HL-60 (cell line): ENCODE measurements at places on chromosomes 2 and 18.

DNA sequence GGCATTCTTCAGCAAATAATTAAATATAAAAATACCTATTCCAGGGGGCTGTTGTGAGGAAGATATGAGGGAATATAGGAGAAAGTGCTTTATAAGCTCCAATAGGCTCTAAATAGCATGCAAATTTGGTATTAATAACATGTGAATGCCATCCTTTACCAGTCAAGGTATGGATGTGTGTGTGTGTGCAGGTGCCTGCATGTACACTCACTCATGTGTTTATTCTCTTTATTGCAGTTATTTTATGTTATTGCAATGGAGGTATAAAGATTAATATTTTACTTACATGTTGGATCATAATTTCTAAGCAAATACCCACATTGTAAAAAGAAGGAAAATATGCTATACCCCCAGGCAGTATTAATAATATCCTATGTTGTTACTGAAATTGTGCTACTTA lies 1093.0 kb upstream of the GYPC start:
- no peak for DNase-seq

- DNase-seq, result no peak
These were observed 57.3 kb downstream of the BAZ2B start for GRCh38 chr2:159559034-159559433.

- no peak for DNase-seq
These were observed 414.2 kb downstream of the ZNF521 start for GRCh38 chr18:24937639-24938275.

GRCh38 chr2:75065402-75066008 lies 107.1 kb downstream of the POLE4 start:
- no peak for DNase-seq

DNA sequence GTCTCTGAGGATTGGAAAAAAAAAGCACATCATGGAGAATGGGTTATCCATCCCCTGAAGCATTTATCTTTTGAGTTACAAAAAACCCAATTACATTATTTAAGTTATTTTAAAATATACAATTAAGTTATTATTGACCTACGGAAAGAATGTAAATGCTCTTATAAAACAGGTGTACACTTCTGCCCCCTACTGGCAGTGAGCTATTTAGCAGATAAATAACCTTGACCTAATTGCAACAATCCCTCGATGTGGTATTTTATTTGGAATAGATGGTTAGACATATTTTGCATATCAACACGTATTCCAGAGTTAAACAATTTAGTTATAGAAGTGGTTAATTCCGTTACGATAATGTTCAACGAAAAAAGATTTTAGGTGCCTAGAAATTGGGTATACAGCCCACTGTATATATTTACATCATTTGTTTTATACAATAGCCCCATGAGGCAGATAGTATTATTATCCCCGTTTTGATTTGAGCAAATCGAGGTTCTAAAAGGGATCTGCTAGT lies 9.1 kb upstream of the DAW1 start:
- peak; percentile 50 for DNase-seq

- no peak for DNase-seq
These were observed 433.6 kb downstream of the LPIN1 start for GRCh38 chr2:12180031-12180430.

DNA sequence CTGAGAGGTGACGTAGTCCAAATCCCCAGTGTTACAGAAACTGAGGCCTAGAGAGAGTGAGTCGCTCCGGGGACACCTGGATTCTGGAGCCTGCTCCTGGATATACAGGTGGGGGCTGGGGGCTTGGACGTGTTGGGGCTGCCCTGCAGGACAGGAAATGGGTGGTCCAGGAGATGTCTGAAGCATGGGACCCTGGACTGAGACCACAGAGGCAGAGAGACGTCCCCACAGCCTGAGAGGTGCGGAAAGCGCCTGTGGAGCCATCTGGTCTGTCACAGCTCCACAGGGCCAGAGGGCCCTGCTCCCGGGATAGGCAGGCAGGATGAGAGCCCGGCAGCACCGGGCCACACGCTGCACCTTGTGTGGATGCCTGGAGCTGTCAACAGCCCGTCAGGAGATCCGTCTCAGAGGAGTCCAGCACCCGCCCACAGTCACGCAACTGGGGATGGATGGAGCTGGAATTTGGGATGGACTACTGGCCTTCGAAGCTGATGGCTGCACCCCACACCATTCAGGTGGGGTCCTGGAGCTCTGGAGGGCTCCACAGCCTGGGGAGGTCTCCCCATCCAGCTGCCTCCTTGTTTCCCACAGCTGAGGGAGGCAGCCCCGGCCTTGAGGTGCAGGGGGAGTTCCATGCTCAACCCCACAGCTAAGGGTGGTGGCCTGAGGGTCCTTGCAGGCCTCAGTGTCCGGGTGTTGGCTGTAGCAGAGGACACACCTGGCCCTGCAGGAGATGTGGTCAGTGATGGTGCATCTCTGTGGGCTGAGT lies 303.0 kb downstream of the NDUFA10 start:
- DNase-seq, result no peak

DNA sequence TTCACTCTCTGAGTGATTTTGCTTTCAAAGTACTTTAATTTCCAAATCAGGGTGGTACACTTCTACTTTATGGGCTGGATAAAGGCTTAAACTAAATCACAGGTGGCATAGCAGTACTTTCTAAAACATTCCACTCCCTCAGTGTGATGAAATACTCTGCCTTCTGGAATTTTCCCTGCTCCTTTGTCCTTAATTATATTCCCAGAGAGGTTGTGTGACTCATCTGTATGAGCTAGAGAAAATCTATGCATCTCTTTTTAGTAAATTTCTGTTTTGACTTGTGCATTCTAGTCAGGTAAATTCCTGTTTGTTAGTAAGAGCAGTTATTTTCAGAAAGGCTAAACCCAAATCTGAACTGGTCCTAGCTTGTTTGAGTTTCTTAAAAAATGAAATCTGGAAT lies 29.0 kb upstream of the PLA2R1 start:
- DNase-seq, result no peak

DNA sequence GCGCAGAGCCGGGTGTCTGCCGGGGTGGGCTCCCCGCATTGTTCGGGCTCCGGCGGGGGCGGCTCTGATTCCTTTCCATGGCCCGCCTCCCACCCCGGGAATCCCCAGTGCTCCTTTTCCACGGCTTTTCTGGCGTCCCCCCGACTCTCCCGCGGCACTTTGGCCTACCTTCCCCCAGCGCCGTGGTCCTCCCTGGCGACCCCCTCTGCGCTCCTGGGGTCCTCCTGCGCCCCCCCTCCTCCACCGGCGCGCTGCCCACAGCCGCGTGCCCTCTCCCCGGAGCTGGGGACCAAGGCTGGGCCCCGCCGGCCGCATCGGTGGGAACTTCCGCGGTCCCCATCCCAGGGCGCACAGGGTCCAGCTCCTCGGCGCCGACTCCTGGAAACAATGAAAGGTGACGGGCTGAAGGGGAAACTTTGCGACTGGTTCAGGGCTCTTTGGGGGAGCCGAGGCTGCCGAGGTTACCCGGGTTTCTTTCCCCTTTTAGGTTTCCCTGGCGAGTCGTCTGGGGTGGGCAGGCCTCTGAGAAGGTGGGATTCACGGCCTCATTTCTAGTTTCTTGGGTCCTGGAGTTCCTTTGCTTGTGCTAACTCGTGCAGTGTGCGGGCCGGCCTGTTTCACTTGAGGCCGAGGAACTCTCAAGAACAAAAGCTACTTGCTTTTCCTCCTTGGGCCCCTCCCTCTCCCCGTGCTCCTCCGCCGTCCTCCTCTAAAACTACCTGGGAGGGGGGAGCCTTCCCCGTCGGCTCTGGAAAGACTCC lies 2.2 kb downstream of the TGIF1 start:
- DNase-seq, result peak; percentile 50

- no peak for DNase-seq
These were observed 121.8 kb downstream of the MEMO1 start for GRCh38 chr2:31889044-31889443.

DNA sequence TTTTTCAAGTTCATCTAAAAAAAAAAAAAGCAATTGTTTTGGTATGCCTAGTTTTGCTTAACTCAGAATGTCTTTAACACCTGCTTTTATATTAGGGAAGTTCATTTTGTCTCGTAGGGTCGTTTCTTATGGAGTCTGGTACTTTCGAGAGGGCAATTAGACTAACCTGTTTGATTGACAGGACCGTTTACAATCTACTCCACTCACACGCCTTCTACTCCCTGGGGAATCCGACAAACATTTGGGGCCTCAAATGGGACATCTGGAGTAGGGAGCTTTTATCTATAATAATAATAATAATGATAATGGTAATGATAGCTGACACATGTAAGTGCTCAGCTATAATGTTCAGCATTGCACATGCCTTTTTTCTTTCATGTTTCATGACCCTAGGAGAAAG lies 261.6 kb upstream of the RASGRP3 start:
- no peak for DNase-seq

GRCh38 chr2:69973335-69973735 lies 11.9 kb upstream of the ASPRV1 start:
- no peak for DNase-seq

DNA sequence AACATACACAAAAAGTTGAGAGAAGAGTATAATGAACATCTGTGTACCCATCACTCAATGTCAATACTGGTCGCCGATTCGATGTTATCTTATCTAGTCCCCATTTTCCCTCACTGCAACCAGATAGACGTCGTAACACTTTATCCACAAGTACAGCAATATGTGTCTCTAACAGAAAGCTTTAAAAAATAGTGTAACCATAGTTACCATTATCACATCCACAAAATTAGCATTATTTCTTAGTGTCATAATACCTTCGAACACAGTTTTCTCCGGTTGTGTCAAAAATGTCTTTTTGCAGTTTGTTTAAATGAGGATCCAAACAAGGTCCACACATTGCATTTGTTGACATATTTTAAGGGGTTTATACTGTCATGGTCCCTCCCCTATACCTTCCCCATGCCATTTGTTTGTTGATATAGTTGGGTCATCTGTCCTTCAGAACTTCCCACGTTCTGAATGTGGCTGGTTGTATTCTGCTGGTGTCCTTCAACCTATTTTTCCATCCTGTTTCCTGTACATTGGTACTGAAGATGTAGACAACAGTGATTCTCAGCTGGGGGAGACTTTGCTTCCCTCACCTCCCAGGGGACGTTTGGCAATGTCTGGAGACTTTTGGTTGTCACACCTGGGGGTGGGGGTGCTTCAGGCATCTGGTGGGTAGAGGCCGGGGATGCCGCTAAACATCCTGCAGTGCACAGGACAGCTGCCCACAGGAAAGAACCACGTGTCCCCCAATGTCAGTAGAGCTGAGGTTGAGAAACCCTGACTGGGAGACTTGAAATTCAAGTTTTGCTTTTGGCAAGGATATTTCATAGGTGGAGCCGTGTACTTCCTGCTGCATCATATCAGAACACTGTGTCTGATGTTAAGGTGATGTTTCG lies 72.7 kb upstream of the SPRED2 start:
- DNase-seq, result no peak

DNA sequence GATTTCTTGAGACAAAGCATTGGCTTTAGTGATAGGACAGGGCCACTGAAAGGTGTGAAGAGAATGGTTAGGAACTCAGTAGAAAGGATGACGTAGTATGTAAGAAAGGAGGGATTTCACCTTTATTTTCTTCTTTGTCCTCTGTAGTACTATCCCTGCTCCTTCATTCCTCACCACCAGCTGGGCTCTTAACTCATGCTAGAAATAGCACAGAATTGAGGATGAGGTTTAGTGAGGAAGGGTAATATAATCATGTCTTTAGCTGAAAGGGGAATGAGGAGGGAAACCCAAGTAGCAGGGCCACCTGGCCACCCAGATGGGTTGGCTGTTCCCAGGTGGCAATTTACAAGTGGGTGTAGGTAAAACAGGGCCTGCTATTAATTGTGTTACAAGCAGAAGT lies 15.2 kb downstream of the ACVR2A start:
- no peak for DNase-seq

- no peak for DNase-seq
These were observed 37.8 kb upstream of the MALL start for GRCh38 chr2:110153416-110153815.

DNA sequence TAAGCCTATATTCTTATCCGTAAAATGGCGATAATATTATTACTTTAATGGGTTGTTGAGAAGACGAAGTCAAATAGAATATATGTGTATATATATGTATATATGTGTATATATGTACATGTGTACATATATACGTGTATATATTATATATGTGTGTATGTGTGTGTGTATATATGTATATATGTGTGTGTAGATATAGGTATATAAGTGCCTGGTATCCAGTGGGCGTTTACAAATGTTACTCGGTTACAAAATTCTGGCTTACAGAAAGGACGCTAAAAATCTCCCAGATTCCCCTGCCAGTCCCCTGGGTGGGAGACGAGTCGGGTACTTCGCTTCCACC lies 295 bp upstream of the MTX2 start:
- no peak for DNase-seq

DNA sequence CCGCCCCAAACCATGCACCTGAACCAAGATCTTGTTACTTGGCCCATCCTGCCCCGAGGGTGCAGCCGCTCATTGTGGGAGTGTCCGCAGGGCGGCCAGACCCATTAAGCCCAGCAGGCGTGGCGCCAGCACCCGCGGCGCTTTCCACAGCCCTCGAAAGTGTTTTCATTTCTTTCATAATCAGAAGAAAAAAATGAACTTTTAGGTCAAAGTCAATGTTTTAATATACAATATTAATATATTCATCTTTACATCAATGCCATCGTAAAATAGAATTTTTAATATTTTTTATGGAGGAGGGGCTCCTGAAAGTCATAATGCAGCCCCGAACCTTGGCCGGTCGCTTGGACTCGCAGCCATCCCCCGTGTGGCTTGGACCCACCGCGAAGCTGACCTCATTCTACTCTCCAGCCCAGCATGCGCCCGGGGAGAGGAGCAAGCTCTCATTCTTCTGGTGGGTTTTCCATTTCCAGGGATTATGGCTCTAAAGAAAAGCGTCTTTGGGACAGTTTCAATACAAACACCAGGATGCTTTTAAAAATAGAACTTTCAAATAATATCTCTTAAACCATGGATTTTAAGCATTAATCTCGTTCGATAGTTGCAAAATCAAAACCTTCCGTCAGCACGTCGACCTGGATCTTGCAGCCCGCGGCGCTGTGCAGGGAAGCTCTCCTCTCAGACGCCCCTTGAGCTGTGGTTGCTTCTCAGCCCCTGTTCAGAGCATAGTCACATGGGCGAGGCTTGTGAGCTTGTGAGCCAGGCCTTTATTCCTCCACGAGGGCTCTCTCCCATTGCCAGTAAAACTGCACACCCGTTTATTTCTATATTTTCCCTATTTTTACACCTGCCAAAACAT lies 17.2 kb upstream of the ASB1 start:
- no peak for DNase-seq

- DNase-seq, result no peak
These were observed 556.3 kb downstream of the ARHGAP15 start for GRCh38 chr2:143685421-143686078.

DNA sequence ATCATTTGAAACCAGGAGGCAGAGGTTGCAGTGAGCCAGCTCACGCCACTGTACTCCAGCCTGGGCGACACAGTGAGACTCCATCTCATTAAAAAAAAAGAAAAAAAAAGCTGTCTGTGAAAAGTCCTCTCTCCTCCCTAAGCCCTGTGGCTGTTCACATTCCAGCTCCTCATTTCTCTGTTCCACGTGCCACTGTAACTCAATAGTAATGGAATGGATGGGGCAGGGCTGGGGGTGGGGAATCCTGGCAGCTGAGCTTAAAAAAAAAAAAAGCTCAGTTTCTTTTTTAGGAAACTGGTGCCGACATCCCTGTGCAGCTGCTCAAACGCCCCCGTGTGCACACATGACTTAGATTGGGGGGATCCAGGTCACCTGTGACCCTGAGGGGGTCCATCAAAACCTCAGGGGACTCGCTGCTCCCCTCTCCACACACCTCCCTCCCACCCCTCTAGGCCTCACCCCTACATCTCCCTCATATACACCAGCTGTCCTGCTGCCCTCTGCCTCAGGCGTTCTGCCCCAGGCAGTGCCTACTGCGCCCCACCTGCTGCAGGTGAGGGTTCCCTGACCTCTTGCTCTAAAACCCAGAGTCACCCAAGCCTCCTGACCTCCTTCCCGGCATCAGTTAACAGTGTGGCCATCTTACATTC lies 255.4 kb downstream of the AGAP1 start:
- DNase-seq, result no peak
